ENCODE measurements at places on chromosomes 7 and 10. TPM values are rescaled to one million over a fixed set of nuclear protein-coding genes. Genes with fewer than 3 reads are reported as not detected.

ARPC1B gene
- polyA plus RNA-seq, result 862 TPM

SPDYE3 gene
- polyA plus RNA-seq, result 9.9 TPM

TSC22D4 gene
- polyA plus RNA-seq, result 34.5 TPM

C7orf33 gene
- not detected for polyA plus RNA-seq

STEAP2 gene
- not detected for polyA plus RNA-seq

MAD1L1 gene
- polyA plus RNA-seq, result 125 TPM

FANK1 gene
- polyA plus RNA-seq, result not detected

GFRA1 gene
- polyA plus RNA-seq, result not detected

SMKR1 gene
- polyA plus RNA-seq, result 7.9 TPM

FOXP2 gene
- not detected for polyA plus RNA-seq

KIAA1217 gene
- not detected for polyA plus RNA-seq

LRRC61 gene
- polyA plus RNA-seq, result 16.0 TPM

AGAP9 gene
- not detected for polyA plus RNA-seq

DNA sequence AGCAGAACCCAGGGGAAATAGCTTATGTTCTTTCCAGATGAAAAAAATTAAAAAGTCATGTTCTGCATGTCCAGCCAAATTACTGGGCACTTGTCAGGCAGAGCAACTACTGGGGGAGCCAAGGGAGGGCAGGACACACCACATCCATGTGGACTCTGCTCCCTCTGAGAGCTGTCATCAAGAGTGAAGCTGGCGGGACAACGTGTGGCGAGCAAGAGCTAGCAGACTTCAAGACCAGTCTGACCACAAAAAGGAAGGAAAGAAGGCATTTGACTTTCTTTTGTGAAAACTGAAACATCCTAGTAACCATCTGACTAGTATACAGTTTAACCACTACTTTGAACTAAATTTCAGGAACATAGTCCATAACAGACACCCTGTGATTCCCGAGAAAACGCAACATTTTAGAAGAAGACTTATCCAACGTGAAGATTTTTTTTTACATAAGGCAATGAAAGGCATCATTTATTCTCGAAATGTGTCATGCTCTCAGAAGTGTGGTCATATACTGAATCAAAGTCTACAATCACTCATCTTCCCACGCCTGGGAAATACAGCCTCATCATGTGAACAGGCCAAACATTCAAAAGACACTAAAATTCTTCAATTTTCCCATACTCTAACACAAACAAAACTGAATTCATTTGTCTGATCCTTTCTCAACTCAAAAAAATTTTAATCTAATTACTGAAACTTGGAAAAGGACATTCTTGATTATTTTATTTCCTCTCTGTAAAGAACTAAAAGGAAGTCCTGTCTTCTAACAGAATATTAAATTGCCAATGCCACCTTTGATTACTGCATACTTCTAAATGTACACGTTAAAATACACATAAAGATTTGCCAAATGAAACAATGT, 15.5 kb downstream of the CYTH3 start:
- H3K4me1 ChIP-seq, result peaks cover 36% of the 10 kb centered on the region
- no peak for DNase-seq
- H3K27me3 ChIP-seq, result no peaks in the 10 kb centered on the region
- H3K36me3 ChIP-seq, result no peaks in the 10 kb centered on the region

- no peak overlapping the region for H3K27ac ChIP-seq
- no peaks in the 10 kb centered on the region for H3K27me3 ChIP-seq
- peaks cover 26% of the 10 kb centered on the region for H3K36me3 ChIP-seq
Measured at GRCh38 chr7:44707558-44708230, 41.0 kb upstream of the ZMIZ2 start.

GRCh38 chr10:125073996-125074395, 86.4 kb downstream of the CTBP2 start:
- no peaks in the 10 kb centered on the region for H3K4me1 ChIP-seq
- H3K27me3 ChIP-seq, result no peaks in the 10 kb centered on the region
- no peak for DNase-seq
- no peak overlapping the region for H3K4me3 ChIP-seq
- H3K36me3 ChIP-seq, result no peaks in the 10 kb centered on the region

- H3K27ac ChIP-seq, result no peak overlapping the region
- no peaks in the 10 kb centered on the region for H3K4me1 ChIP-seq
- no peaks in the 10 kb centered on the region for H3K27me3 ChIP-seq
- H3K4me3 ChIP-seq, result no peak overlapping the region
- no peak for DNase-seq
- H3K36me3 ChIP-seq, result no peaks in the 10 kb centered on the region
Measured at GRCh38 chr10:108755646-108756045, 1167.7 kb downstream of the XPNPEP1 start.

- no peaks in the 10 kb centered on the region for H3K36me3 ChIP-seq
- no peak overlapping the region for H3K4me3 ChIP-seq
- no peaks in the 10 kb centered on the region for H3K27me3 ChIP-seq
- no peak overlapping the region for H3K27ac ChIP-seq
Measured at GRCh38 chr10:17599089-17599488, 18.1 kb downstream of the HACD1 start.

DNA sequence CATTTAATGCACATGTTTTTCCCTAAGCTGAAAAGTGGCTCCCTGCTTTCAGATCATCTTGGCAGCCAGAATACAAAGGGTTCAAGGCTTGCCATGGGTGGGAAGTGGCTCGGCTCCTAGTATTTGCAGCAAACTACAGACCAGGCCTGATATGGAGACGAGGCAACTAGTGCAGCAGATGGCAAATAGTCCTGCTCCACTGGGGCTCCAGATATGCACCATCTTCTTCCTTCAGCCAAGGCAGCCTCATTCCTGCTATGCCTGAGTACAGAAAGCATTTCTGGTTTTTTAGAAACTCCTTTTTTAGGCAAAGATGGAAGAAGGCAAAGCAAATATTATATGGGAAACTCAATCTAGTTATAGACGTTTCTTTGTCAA, 23.9 kb downstream of the LRRC4 start:
- DNase-seq, result no peak
- no peaks in the 10 kb centered on the region for H3K36me3 ChIP-seq
- no peak overlapping the region for H3K4me3 ChIP-seq
- no peaks in the 10 kb centered on the region for H3K27me3 ChIP-seq
- no peak overlapping the region for H3K27ac ChIP-seq

- DNase-seq, result no peak
- no peak overlapping the region for H3K4me3 ChIP-seq
- no peak overlapping the region for H3K27ac ChIP-seq
- no peaks in the 10 kb centered on the region for H3K36me3 ChIP-seq
- H3K27me3 ChIP-seq, result no peaks in the 10 kb centered on the region
- no peaks in the 10 kb centered on the region for H3K4me1 ChIP-seq
Measured at GRCh38 chr10:117972168-117972837, 74.4 kb downstream of the RAB11FIP2 start.

DNA sequence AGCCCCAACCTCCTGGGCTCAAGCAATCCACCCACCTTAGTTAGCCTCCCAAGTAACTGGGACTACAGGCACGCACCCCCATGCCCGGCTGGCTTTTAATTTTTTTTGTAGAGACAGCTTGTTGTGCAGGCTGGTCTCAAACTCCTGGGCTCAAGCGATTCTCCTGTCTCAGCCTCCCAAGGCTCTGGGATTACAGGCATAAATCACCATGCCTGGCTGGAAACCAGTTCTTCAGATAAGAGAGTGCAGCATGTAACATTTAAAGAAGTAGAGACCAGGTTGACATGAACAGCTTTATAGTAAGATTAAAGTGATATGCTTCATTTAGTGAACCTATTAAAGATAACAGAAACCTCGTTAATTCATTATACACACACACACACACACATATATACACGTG, 167.9 kb upstream of the KAT6B start:
- no peak overlapping the region for H3K27ac ChIP-seq
- H3K36me3 ChIP-seq, result no peaks in the 10 kb centered on the region
- H3K27me3 ChIP-seq, result no peaks in the 10 kb centered on the region
- H3K4me1 ChIP-seq, result no peaks in the 10 kb centered on the region
- no peak for DNase-seq

DNA sequence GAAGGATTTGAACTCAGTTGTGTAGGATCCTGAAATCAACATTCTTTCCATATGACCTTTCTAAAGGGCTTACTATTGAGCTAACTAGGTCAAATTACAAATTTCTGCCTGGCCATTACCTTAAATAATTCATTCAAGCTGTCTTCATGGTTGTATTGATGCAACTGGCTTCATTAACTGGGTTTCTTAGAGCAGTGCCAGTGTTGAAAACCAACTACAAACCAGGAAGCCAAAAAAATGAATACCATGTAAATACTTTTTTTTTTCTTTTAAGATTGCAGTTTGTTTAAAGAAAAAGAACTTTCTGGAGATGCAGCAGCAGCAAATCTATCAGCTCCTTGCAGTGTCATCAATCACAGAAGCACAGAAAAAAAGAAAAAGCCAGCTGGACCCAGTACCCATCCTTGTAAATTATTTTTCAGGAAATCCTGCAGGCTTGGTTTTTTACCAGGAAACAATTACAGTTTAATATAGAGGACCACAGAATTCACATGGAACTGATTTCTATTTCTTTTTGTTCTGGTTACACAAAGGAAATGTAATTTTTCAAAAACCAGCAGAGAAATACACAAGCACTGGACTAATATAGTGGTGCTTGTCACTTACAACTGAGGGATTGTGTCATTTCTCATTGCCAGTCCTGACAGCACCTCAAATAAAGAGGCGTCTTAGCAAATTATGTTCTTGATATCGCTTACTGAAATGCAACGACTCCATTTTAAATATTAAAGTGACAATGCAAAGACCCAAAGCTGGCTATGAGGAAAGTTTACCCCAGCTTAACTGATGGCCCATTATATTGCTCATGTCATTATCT, 131.9 kb downstream of the TMEM26 start:
- DNase-seq, result no peak
- H3K36me3 ChIP-seq, result no peaks in the 10 kb centered on the region
- H3K4me1 ChIP-seq, result no peaks in the 10 kb centered on the region
- H3K4me3 ChIP-seq, result no peak overlapping the region
- H3K27ac ChIP-seq, result no peak overlapping the region
- no peaks in the 10 kb centered on the region for H3K27me3 ChIP-seq

DNA sequence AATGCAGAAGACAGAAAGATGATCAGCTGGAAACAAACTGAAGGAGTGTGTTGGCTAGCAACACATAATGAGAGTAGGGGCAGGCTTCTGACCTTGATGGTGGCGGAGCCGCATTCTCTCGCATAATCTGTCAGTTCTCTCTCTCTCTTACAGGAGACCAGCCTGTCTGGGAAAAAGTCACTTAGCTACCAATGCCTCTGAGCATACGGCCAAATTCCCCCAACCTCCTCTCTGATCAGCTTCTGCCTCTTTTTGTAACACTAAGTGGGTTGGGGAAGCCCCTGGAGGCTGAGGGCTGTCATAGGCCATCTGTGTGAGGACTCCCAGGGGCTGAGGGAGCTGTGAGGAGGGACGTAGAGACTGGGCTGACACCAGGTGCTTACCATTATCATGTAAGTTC, 104.6 kb downstream of the HIPK2 start:
- H3K27ac ChIP-seq, result no peak overlapping the region
- no peaks in the 10 kb centered on the region for H3K36me3 ChIP-seq
- no peak for DNase-seq
- H3K27me3 ChIP-seq, result no peaks in the 10 kb centered on the region
- H3K4me3 ChIP-seq, result no peak overlapping the region
- no peaks in the 10 kb centered on the region for H3K4me1 ChIP-seq

DNA sequence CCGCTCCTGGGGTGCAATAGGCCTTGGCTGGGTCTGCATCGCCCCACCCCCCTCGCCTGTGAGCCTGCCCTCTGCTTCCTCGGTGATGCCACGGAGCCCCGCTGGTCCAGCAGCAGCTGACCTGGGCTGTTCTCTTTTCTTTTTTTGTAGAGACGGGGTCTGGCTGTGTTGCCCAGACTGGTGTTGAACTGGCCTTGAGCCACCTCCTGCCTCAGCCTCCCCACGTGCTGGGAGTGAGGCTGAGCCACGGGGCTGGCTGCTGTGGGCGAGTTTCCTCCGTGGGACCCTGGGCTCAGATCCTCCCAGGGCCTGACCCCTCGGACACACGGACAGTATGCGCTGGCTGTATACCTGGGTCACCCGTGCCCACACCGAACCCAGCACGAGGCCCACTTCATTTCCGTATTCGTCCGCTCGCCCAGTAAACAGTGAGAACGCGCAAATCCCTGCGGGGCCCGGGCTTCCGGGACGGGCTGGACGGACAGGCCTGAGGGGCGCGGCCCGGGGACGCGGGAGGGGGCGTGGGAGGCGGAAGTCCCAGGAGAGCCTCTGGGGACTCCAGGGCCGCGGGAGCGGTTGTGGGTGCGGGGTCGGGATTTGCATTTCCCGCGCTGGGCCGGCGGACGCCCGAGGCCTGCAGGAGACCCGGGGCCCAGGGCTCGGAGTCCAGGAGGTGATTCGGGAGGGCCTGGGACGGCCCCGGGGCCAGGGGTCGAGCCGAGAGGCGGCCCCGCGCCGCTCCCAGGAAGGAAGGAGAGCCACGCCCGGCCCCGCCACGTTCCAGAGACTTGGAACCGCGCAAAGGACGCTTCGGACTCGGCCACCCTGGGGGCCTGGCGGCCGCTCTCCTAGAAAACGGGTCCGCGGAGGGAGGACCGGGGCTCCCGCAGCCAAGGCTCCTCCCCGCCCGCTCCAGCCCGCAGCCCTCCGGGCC, 57.7 kb upstream of the DNAJB6 start:
- H3K27me3 ChIP-seq, result peaks cover 9% of the 10 kb centered on the region
- no peak overlapping the region for H3K27ac ChIP-seq
- H3K4me1 ChIP-seq, result peaks cover 22% of the 10 kb centered on the region
- DNase-seq, result no peak
- no peak overlapping the region for H3K4me3 ChIP-seq
- no peaks in the 10 kb centered on the region for H3K36me3 ChIP-seq

- DNase-seq, result no peak
- peaks cover 3% of the 10 kb centered on the region for H3K4me1 ChIP-seq
- H3K27ac ChIP-seq, result no peak overlapping the region
- no peaks in the 10 kb centered on the region for H3K27me3 ChIP-seq
Measured at GRCh38 chr7:128881458-128882125, 18.9 kb downstream of the ATP6V1F start.

DNA sequence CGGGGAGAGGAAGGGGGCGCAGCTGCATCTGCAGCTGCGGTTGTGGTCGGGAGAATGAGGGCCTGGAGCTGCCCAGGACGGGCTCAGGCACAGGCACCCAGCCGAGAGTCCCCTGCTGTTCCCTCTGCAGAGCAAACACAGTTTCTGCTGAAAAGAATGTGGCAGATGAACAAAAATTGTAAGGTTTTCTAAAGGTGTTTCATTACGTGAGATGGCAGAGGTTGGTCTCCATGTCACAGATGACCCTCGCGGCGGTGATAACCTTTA, 456.2 kb downstream of the DNAJB6 start:
- H3K4me1 ChIP-seq, result no peaks in the 10 kb centered on the region
- DNase-seq, result no peak
- H3K36me3 ChIP-seq, result no peaks in the 10 kb centered on the region
- H3K27me3 ChIP-seq, result no peaks in the 10 kb centered on the region
- H3K4me3 ChIP-seq, result no peak overlapping the region

- no peak overlapping the region for H3K4me3 ChIP-seq
- no peaks in the 10 kb centered on the region for H3K36me3 ChIP-seq
- H3K27me3 ChIP-seq, result no peaks in the 10 kb centered on the region
- H3K27ac ChIP-seq, result no peak overlapping the region
Measured at GRCh38 chr7:4073052-4073451, 609.0 kb upstream of the FOXK1 start.

- DNase-seq, result no peak
- no peaks in the 10 kb centered on the region for H3K27me3 ChIP-seq
- H3K4me1 ChIP-seq, result no peaks in the 10 kb centered on the region
- H3K36me3 ChIP-seq, result no peaks in the 10 kb centered on the region
- no peak overlapping the region for H3K27ac ChIP-seq
Measured at GRCh38 chr7:140297192-140297591, 101.1 kb downstream of the SLC37A3 start.
